ENCODE measurements at places on chromosomes 1 and 21. TPM values are rescaled to one million over a fixed set of nuclear protein-coding genes. Genes with fewer than 3 reads are reported as not detected.
A peak's percentile ranks its signal among the peaks of the same experiment; 100 is the strongest.

DNA sequence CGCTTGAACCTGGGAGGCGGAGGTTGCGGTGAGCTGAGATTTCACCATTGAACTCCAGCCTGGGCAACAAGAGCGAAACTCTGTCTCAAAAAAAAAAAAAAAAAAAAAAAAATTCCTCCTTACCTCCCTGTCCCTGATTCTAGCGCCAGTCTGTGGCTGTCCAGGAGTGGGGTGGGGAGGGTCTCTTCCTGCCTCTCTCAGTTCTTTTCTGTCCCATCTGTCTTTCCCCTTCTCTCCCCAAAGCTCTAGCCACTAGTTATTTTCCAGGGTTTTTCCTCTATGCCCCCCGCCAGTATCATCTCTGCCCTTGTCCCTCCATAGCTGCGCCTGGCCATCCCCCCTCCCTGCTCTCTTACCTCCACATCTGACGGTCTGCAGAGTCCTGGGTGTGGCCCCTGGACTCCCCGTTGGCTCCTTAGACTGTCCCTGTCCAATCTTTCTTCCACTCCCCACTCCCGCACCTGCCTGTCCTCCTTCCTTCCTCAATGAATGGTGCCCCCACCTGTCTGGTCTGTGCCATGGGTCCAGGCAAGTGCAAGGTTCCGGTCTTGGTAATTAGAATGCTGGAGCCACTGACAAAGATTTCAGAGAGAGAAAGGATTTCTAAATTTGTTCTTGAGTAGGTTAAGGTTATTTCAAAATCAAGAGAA lies 1.6 kb upstream of the TMEM63A start:
- no peak for DNase-seq

DNA sequence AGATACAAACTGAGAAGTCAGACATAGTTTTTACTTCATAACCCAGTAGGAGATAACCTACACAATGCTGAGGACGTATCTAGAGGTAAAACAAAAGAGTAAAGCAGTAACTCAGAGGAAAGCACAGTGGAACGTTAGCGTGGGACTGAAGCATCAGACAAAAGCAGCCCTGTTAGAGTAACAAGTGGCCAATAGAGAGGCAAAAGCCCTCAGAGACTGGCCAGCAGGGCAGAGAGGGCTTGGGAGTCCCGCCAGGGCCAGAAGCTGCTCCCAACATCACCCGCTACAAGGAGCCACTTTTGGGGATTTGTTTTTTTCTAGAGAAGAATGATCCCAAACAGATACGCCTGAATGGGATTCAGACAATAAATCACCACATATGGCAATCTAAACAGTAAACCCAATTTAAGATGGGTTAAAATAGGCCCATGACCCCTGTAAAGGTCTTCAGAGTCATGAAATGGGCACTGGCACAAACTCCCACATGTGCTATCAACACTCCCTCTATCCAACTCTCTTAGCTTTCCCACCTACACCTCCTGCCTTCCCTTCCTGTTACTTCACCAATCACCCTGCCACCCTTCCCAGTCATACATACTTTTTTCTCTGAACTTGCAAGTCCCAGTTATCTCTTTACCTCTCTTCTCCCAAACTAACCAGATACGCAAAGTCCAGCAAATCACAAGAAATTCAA lies 17.2 kb downstream of the TADA1 start:
- no peak for DNase-seq

DNA sequence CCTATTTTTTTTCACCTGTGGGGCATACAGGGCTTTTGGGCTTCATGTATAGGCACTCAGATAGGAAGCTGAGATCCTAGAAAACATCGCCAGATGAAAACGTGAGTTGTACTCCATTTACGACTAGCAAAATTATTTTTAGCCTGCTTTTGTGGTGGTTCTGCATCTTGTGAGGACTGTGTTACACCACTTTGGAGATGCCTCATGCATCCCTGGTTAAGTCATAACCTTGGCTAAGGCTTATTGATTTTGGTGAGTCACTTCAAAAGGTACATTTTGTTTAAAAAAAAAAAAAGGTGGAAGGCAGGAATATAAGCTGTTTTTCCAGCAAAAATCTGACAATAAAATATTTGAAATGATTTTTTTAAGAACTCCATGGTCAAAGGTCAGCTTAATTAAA lies 101.8 kb upstream of the OLFM3 start:
- DNase-seq: no peak

DNA sequence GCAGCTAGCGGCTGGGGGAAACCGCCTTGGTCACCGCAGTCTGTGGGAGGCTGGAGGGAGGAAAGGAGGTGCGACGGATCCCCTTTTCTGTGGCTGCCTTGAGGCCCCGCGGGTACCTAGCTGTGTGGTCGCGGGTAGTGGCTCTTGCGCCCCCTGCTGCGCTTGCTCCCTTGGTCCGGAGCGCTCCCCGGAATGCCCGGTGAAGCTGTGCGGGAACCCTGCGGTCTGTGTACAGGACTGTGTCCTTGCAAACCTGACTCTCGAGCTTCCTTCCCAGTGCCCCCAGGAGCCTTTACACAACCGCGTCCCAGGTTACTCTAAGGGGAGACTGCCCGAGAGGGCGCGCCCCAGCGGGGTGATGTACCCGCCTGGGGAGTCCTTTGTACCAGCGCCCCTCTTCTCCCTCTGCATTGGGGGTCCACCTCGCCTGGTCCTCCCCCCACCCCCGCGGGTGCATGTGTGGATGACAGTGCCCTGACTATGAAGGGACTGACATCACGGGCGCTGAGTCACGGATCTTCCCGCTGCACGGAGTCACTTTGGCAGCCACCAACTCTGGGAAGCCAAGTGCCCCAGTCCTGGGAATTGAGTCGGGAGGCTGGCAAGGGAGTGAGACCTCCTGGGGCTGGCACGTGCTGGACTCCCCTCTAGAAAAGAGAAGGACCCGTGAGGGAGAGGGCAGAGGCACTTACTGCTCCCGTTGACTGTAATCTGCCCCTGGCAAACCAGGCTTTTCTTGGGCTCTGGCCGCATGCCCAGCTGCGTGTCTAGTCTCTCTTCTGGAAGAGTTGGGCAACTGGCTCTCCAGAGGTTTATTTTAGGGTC lies 816 bp downstream of the IL6R start:
- peak; percentile 64 for DNase-seq

- DNase-seq: peak; percentile 79
Observed at GRCh38 chr1:18681423-18681835, 50.8 kb downstream of the PAX7 start.

DNA sequence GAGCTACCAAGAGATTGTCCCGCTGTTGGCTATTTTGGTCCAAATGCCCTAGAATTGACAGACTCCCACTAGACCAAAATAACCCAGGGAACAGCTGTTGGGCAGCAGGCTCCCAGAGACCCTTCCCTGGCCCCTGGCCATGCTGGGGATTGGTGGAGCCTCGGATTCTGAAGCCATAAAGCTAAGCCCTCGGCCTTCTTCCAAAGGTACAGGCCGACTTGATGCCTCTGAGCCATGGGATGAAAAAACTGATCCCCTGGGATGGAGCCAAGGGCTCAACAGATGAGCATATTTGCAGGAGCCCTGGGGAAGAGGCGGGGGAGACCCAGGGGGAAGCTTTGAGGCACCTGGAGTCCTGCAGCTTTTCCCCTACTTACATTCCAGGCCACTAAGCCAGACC lies 1.0 kb upstream of the LRRC38 start:
- DNase-seq: no peak

GRCh38 chr1:113073479-113073950 lies 517 bp downstream of the LRIG2 start:
- DNase-seq: peak; percentile 74

DNA sequence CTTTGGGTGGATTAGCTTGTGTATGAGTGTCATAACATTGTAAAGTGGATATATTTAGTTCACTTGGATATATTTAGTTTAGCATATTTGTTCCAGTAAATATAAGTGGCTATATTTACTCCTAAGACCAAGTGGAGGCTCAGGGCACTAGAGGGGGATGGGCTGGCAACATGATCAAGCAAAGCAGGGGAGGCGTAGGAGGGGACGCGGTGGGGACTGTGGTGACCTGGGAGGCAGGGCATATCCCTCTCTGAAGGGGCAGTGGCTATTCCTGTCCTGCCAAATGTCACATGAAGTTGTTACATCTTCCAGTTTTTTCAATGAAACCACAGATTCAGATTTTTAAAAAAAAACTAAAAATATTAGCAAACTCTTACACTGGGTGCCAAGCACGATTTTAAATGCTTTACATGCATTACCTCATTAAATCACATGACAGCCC lies 51.9 kb upstream of the EDN2 start:
- no peak for DNase-seq

GRCh38 chr1:5921129-5921528 lies 71.1 kb downstream of the NPHP4 start:
- no peak for DNase-seq

GRCh38 chr1:232754930-232755329 lies 50.3 kb upstream of the MAP10 start:
- DNase-seq: no peak

DNA sequence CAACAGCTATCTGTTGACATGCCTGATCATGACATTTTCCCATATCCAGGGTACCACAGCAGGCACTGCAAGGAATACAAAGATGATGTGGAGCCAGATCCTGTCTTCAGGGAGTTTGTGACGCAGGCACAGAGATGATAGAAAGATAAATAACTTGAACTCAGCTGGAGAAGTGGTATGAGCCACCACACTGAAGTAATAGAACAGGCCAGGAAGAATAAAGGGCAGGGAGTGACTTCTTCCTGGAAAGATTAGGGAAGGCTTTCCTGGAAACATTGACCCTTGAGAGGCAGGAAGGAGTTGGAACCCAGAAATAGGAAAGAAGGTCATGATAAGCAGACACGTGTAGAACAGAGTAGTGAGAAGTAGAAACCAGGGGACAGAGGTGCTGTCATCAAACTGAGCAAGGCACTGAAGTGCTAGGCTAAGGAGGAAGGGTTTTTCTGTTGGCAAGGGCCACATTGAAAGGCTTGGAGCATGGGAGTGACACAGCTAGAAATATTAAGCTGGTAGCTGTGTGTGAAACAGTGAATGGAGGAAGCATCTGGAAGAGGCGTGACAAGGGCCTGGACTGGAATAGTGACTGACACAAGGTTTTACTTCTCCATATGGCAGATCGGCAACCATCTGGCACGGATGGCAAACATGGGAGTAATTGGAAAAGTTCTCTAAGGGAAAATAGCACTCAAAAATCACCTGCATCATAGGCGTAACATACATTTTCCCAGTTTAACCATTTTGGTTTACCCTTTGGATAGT lies 68.4 kb downstream of the AK5 start:
- DNase-seq: no peak

GRCh38 chr1:182175361-182175931 lies 113.9 kb upstream of the ZNF648 start:
- DNase-seq: no peak

GRCh38 chr1:25821630-25822091 lies 1.9 kb downstream of the MTFR1L start:
- DNase-seq: peak; percentile 63

DNA sequence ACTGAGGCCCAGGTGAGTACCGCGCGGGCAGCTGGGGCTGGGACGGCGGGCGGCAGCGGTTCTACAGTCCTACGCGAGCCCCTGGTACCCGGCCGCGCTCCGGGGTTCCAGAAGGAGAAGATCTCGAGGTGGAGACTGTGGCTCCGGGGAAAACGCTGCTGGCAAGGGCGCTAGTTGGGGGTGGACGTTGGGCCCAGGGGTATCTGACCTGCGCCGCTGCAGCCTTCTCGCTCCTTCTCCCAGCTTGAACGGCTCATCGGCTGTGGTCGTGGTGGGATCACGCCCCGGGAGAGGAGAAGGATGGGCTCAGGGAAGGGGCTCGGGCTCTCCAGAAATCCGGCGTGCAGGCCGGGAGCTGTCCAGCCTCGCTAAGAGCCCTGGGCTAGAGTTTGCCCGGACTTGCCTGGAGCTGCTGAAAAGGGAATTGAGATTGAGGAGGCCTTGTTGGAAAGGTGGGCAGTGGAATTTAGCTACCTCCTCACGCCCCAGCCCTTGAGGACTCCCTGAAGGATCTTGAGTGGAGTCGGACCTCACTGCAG lies 1.1 kb upstream of the POU3F1 start:
- no peak for DNase-seq

- no peak for DNase-seq
Observed at GRCh38 chr1:47782414-47783166, 214.6 kb downstream of the TRABD2B start.

DNA sequence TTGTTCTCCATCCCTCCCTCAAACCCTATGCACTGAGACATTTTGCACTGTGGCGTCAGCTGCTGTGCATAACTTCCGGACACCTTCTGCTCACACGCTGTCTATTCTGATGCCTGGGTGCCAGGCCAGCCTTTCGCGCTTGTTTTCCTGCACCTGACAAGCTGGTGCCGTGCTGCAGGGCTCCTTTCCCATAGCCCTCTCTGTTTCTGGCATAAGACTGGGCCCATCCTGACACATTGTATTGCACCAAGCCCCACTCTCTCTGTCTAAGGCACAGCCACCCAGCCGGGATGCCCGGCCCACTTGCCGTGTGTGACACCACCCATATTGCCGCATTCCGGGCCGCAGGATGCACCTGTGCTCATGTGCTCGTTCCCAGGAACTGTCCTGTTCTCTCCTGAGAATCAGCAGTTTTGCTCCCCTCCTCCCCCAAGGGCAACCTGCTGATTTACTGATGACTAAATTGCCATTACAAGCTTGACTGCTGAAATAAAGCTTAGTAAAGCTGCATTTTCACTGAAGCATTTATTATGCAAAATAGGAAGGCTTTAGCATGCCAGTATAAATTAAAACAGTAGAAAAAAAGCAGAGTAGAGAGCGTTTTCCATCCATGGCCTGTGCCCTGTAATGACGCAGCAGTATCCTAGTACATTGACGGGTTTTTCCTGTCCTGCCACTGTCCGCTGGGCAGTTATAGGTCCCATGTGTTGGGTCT lies 88.0 kb downstream of the CD247 start:
- DNase-seq: no peak

- no peak for DNase-seq
Observed at GRCh38 chr1:178946855-178947676, 76.2 kb upstream of the ANGPTL1 start.

DNA sequence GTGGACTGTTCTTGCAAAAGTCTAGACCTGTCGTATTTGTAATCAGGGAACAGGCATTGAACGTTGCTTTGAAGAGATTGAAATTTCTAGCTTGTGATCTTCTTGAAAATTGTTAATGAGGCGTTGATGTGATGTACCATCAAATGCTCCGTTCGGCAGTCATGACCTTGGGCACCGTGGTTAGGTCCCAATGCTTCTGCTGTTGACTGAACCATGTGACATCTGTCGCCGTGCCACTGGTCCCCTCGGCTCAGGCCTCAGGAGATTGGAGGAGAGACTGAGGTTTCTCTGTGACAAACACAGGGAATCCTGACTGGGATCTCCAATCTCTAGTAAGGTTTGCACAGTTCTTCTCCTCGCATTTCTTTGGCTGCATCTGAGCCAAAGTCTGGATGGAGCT lies 18.1 kb upstream of the KCNAB2 start:
- no peak for DNase-seq

The PLPPR5 gene
- total RNA-seq: not detected

The PROX1 gene
- 0.09 TPM for total RNA-seq

The FAM151A gene
- not detected for total RNA-seq

The YY1AP1 gene
- 50.3 TPM for total RNA-seq

The PCP4 gene
- total RNA-seq: not detected

The VASH2 gene
- 0.13 TPM for total RNA-seq

The KRTAP21-2 gene
- total RNA-seq: not detected

The GJB3 gene
- total RNA-seq: not detected

The KLHL17 gene
- 71.4 TPM for total RNA-seq

The SV2A gene
- 0.20 TPM for total RNA-seq

The PGLYRP4 gene
- 0.13 TPM for total RNA-seq

The FCRL3 gene
- not detected for total RNA-seq

The KDM1A gene
- total RNA-seq: 151 TPM

The SLC30A10 gene
- total RNA-seq: 8.8 TPM

The C1orf116 gene
- 2.6 TPM for total RNA-seq
